Activated CD4-positive, alpha-beta T cell treated with anti-CD3 and anti-CD28 coated beads, Interleukin-10, Interleukin-2, amounts not matched to agents 100 ng/mL and 50 ng/mL, durations not matched to agents 16 hours and 8 hours (primary cell): ENCODE measurements at places on chromosomes 6 and 20.

DNA sequence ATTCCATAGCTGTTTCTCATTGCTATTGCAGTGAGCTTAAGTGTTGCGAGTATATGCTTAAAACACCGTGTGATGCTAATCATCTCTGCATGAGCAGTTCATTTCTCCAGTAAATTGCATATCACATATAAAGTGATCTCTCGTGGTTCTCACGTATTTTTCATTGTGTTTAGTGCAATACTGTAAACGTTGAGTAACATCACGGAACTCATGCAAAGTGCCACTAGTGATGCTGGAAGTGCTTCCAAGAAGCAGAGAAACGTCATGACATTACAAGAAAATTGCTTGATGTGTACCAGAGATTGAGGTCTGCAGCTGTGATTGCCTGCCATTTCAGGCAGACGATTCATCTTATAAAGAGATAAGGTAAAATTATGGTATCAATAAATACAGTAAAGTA, 830.4 kb downstream of the GRIK2 start:
- DNase-seq: no peak

DNA sequence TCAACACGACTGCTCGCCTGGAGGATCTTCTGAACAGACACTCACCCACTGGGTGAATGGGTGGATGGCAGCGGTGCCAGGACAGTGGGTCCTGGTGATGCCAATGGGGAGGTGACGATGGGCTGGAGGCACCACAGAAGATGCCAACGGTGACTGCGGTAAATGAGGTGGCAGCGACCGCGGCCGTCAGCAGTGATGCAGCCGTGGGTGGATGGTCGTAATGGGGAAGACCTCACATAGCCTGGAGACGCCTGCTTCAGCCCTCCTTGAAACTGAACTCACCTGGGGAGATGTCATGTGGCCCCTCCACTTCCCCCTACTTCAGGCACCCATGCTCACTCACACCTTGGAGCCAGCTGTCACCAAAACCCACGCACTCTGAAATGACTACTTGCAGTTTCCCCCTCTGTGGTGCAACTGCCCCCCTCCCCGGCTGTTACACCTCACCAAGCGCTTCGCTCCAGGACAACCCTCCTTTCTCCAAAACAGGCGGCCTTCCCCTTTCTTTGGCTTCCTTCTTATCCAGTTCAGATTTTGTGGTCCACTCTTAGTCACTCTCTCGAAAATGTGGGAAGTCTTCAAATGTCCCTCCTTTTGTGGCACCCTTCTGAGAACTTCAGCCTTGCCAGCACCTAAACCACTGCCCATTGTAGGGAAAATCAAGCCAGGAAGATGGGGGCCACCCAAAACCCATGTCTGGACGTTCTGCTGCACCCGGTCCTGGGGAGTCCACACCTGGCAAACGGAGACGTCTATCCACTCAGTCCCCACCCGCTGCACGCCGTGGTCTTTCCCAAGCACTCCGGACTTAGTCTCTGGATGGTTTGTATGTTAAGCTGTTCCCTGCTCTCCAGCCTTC, 10.4 kb upstream of the ABHD16B start:
- peak; percentile 49 for DNase-seq

GRCh38 chr20:63223121-63223825, 7.3 kb upstream of the YTHDF1 start:
- peak; percentile 57 for DNase-seq

DNA sequence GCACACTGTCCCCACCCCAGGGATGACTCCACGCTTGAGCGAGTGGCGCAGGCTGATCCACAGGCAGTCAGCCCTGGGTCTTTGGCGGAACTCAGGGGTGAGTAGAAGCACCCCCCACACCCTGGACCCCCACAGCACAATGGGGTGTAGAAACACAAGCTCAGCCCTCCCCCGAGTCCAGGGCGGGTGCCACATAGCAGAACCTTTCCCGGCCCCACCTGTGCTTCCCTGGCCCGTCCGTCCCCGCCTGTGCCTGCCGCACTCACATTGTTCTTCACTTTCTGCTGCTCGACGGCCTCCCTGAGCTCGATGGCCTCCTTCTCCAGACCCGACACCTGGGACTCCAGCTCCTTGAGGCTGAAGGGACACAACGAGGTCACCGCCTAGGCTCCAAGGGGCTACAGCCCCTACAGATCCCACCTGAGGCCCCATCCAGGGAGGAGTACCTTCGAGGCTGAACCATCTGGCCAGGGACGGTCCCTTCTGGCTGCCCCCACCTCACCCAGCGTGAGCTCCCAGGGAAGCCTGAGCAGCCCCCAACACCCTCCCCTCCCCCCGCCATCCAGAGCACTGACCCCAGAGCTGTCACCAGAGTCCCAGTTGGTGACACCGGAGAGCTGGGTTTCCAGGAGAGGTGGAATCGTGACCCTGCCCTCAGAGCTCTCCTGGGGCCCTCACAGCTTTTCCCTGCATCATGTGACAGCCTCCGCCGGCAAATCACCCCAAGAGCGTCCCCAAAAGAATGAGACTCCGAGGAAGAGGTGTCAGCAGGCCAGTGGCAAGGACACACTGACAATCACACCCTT, 55.6 kb downstream of the DSTN start:
- DNase-seq: no peak

- no peak for DNase-seq
These were observed 279.4 kb downstream of the CD83 start for GRCh38 chr6:14396826-14397517.

- no peak for DNase-seq
These were observed 12.4 kb upstream of the CCN5 start for GRCh38 chr20:44702776-44703175.

DNA sequence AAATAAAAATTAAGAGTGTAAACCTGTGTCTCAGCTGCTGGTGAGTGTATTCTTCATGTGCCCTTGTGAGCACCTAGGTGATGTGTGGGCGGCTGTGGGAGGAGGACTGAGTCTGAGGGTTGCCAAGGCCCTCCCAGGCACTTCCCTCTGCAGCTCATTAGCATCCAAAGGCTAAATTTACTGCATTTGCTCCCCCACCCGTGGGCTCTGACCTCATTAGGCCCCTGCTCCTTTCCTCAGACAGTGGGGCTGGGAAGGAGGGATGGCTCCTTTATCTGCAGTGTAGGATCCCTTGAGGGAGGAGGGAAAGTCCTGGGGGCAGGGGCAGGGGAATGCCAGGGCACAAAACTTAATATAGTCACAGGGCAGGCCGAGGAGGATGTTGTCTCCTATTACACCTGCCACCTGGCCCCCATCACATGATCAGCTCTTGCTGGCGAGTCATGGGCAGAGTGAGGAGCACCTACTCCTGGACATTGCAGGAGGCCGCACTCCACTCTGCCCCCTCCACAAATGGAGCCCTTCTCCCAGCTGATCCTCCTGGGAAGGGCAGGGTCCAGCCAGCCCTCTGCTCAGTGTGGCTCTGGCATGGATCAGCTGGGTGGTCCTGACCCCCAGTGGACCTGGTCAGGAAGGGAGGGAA, 133.2 kb downstream of the MRPL14 start:
- no peak for DNase-seq

DNA sequence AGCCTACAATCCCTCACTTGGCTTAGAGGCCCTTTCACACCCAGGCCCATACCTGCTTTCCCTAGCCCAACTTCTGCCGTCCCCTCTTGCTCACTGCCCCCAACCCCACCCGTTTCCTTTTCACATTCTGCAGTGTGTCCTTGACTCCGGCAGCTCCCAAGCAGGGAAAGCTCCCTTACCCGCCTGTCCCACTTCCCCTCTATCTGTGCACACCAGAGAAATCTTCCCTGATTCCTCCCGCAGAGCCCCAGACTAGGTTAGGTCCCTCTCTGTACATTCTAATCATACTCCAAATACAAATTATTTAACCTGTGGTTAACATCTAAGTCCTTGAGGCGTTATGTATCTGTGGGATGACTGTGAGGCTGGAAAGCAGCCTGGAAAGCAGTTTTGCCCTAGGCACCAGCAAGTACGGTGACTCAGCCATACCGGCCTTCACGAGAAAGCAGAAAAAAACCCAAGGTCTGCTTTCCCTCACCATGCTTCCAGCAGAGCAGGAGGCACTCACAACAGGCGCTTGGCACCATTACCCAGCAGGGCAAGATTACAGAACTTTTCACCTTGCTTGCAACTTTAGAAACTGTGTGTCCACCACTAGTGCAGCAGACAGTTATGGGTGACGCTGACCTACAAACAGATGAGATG, 22.3 kb downstream of the ELOVL5 start:
- DNase-seq: no peak

- DNase-seq: no peak
These were observed 399.5 kb downstream of the PHF3 start for GRCh38 chr6:64034910-64035655.

- DNase-seq: no peak
These were observed 170.3 kb upstream of the SNX9 start for GRCh38 chr6:157652601-157653363.

GRCh38 chr20:10739134-10739533, 65.3 kb upstream of the JAG1 start:
- no peak for DNase-seq

DNA sequence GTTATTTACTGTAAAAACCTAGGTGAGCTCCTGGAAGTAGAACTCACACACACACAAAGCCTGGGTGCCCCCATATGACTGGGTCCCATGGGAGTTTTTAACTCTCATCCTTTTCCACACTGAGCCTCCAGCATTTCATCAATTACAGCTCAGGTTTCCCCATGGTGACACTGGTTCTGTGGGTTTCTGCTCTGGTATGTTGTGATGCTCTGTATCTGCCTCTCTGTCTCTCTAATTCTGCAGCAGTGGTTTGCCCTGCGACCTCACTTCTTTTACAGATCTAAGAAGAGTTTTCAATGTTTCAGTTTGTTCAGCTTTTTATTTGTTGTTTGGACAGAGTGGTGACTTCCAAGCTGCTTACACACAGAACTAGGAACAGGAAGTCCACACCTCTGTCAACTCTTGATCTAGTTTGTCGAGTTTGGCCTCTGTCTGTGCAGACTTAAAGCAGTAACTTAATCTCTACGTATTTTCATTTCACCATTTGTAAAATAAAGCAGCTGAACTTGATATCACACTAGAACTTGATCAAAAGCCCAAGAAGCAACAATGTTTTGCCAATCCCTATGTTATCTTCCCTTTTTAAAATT, 554.3 kb downstream of the EPHA7 start:
- no peak for DNase-seq

DNA sequence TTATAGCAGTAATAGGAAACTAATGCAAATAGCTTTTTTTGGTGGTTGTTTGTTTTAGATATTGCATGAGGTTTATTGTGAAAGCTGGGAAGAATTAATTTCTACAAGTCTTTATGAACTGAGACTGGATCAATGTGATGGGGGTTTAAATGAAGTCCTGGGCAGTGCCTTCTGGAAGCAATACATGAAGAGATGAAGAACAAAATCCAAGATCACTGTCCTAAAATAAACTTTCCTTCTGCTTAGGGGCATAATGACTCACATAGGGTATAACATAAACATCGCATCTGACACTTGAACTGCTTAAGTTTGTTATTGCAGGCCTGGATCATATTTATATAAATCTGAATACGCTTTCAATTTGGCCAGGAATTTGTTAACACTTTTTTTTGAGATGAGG, 20.9 kb upstream of the SHLD1 start:
- no peak for DNase-seq

GRCh38 chr20:22182148-22182547, 402.2 kb downstream of the FOXA2 start:
- no peak for DNase-seq

DNA sequence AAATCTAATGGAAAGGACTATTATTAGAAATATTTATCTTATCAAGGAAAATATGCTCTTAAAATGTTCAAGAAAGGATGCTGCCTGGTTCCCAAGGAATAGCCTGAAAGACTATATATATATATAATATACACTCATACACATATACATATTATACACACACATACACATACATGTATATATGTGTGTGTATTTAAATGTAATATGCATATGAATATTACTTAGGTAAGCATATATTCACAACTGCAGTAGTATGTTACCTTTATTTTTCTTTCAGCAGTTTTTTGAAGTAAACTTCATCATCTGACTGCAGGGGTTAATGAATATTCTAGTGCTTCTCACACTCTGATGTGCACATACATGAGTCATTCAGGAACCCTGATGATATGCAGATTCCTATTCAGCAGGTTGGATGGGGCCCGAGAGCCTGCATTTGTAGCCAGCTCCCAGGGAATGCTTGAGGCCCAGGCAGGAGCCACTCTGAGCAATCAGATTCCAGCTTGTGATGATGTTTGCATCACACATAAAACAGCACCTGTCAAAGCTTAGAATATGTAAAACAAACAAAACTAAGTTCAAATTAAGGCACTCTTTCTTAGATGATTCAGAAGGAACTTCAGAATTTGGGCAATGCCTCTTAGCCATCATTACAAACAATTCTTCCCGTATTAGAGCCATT, 16.1 kb downstream of the MYLK4 start:
- no peak for DNase-seq

- no peak for DNase-seq
These were observed 128.9 kb upstream of the AKIRIN2 start for GRCh38 chr6:87830907-87831306.

- no peak for DNase-seq
These were observed 23.3 kb downstream of the EDN3 start for GRCh38 chr20:59323731-59324130.

- DNase-seq: no peak
These were observed 1.2 kb downstream of the DDR1 start for GRCh38 chr6:30885481-30885998.

DNA sequence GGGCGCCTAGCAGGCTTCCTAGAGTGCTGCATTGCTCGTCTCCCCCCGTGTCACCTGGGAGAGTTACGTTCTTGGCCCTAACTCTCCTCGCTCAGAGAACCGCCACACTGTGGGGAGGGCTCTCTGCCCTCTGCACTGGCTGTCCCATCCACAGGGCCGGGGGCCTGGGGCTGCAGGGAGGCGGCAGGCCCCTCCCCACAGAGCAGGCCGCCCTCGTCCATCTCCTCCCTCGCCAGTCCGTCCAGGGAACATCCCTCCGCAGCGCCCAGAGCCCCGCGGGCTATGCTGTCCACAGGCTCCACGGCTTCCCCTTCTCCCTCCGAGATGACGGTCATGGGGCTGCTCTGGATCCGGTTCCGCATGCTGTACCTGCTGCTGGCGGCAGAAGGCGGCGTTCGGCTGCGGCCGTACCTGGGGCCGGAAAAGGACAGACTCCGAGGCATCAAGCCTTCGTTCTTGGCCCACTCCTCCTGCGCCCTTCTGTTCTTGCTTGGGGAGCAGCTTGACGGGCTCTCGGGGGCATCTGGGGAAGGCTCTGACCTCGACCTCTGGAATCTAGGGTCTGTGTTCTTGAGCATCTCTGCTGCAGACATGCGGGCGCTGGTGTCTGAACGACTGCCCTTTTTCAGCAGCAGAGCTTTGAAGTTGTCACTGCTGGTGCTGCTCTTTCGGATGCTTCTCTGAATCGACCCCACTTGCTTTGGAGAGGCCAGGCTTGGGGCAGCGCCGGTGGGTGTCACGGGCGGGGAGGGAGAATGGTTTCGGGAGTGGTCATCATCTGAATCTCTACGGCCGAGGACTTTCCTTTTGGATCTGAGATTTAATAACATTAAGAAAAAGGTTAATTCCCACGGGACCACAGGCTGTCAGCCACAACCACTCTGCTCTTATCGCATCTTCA, 20.2 kb downstream of the HEBP2 start:
- no peak for DNase-seq

- no peak for DNase-seq
These were observed 166.4 kb upstream of the AGPAT4 start for GRCh38 chr6:161440299-161440698.

- DNase-seq: no peak
These were observed 151.2 kb downstream of the TFAP2C start for GRCh38 chr20:56780266-56780665.

- peak; percentile 11 for DNase-seq
These were observed 58.6 kb upstream of the EEF1A1 start for GRCh38 chr6:73579389-73579788.
